ENCODE measurements at places on chromosomes 7 and 10. TPM values are rescaled to one million over a fixed set of nuclear protein-coding genes. Genes with fewer than 3 reads are reported as not detected.

TMEM213 gene
- not detected for total RNA-seq

VIPR2 gene
- 4.7 TPM for total RNA-seq

DGKI gene
- not detected for total RNA-seq

SLC26A5 gene
- not detected for total RNA-seq

PAPOLB gene
- 0.14 TPM for total RNA-seq

OPALIN gene
- not detected for total RNA-seq

PTPN20 gene
- 1.6 TPM for total RNA-seq

MEIG1 gene
- not detected for total RNA-seq

SCART1 gene
- 13.8 TPM for total RNA-seq

DNA sequence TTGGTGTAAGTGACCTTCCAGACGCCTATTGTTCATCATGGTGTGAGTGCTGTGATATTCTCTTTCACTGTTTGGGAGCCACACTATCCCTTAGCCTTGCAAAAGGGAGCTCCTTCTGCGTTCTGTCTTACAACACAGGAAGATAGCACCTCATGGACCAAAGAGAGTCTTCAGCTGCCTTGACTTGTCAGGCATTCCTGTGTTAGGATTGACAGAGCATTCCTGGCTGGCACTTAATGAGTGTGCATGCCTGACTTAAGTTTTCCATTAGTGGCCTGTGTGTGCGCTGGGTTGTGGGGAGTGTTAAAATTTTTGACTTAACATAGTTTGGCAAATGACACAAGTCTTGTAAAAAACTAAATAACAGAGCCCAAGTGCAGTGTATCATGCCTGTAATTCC, 21.9 kb upstream of the MSRB2 start:
- no peak for DNase-seq

DNA sequence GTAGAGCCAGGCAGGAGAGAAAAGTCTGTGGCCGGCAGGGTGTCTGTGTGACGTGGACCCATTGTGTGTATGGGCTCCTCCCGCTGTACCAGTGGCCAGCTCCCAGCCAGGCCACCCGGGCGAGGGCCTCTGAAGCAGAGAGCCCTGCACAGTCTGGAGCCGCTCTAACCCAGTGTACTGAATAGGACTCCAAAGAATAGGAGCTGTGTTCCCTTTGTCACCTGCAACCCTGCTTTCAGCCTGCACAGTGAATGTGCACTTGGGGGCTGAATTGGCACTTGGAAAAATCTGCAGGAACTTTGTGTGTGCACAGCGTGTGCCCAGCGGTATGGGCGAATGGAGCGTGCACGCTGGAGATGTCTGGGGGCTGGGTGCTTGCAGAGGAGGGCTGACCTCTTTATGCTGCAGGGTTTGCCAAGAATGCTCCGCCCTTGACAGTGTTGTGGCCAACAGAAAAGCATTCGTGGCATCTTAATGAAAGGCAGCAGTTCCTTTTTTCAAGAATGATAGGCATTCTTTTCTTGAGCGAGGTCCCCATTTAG, 216.2 kb downstream of the AUTS2 start:
- DNase-seq = no peak

DNA sequence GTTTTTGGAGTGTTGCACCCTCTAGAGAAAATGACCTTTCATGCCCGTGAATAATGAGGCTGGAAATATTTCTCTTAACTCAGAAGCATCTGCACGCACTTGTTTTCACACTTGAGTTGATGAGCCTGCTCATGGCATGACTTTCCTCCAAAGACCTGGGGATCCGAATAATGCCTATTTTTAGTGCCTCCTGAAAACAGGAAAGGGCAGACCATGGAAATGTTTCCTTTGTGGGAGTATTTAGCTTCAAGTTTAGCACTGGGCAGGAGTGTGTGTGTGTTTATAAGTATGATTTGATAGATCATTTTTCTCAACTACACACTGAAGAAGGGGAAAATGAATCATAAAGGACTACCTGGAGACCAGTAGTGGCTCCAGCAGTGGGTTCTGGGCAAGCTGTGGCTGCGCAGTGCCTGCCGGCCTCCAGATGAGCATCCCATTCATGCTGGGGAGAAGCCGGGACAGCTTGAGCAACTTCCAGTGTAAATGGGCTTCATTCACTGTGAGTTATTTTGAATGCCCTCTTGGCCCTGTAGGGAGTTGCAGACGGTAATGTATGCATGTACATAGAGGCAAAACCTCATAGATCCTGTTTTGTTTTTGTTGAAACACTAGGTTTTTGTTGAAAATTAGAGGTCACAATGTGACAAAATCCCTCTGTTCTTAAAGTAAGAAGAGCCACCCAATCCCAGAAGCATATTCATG, 117.8 kb upstream of the INSYN2A start:
- no peak for DNase-seq

GRCh38 chr7:128094686-128095085, 63.4 kb upstream of the LRRC4 start:
- no peak for DNase-seq

DNA sequence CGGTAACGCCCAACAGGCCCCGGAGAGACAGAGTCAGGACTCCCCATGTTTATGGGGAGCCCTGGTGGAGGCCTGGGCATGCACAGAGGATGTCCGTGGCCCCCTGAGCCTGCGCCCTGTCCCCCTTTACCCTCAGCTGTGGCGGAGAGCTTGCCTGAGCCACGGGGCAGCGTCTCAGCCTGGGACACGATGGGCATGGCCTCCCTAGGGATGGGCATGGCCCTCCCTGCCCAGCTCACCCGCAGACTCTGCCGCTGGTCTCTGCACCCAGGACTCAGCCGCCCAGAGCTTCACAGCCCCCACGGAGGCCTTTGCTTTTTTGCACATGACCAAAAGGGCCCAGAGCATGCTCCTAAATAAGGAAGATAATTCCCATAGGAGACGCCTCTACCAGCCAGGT, 394.2 kb downstream of the PTPRN2 start:
- no peak for DNase-seq

GRCh38 chr7:112753298-112753697, 36.9 kb downstream of the TMEM168 start:
- no peak for DNase-seq

- DNase-seq = no peak
Measured at GRCh38 chr7:127733986-127734385, 82.0 kb downstream of the SND1 start.

DNA sequence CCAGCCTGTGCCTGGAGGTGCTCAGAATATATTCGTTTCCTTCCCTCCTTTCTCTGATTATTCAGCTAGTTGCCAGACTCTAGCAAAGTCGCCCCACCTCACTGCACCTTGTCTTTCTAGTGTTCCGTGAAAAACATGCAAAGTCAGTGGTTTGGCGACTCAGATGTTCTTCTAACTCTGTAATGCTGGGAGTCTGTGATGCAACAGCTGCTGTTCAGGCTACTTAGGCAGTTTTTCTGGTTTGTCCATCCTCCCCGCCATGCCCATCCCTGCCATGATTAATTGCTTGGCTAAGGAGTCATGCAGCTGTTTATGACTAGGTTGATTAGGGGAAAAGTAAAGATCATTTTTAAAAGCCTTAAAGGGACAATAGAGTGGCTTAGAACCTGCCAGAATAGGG, 99.4 kb downstream of the MTPN start:
- no peak for DNase-seq

DNA sequence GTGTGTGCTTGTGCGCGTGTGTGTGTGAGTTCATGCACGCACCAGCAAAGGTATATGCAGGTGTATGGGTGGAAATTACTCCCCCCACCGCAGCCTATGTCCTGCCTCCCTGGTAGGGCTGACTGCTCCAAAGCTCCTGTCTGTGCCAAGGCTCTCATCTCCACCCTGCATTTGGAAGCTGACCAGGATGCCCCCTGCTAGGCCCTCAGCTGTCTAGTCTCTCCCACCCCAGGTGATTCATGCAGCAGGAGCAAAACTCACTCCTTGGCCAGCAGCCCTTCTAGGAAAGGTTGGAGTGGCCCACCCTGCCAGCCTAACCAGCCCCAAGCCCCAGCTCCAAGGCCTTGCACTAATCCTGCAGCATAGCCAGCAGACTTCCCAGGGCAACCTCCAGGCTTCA, 148.4 kb downstream of the GRID1 start:
- no peak for DNase-seq

DNA sequence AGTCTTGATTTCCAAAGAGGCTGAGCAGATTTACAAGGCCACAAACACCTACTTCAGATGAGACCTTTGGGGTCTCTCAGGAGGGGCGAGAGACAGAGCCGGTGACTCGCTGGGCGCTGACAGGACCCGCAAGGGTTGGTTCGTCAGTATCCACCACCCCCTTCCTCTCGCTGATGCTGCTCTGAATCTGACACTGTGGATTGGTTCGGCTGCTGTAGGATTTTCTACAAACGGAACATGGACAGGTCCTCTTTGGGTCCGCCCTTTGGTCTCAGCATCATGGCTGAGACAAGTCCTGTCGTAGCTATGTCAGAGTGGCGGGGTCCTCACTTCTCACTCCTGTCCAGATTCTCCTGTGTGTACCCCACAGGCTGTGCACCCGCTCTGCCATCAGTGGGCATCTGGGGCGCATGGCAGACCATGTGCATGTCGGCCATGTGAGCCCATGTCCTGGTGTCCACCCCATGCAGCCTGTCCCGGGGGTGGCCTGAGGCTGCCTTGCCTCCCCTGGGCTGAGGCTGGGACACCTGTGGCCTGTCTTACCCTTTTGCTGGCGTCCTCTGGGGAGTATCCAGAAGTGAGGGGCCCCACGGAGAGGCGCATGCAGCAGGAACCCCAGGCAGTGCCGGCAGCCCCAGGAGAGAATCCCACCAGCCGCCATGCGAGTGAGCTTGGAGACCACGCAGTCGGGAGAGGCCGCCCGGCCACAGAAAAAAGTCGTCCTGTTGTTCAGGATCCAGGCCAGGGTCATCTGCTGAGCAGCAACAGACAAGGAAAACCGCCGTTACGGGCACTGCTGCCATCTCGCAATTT, 21.6 kb upstream of the FAM20C start:
- no peak for DNase-seq

GRCh38 chr10:14004536-14004935, 326.2 kb downstream of the FRMD4A start:
- no peak for DNase-seq

DNA sequence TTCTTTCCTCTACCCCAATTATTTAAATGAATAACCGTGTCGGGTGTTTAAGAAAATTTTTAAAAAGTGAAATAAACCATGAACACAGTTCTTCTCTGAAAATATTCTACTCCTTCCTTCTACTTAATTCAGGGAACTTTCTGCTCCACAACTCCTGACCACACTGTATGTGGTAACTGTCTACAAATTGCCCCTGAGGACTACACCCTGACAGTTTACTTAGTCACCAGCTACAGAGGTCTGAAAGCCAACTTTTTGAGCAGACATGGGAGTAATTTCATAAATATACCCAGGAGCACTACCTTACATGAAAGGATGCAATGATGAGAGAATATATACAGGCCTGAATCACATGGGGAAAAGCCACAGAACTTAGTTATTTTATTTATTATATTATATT, 523.2 kb upstream of the SORCS1 start:
- DNase-seq = no peak

DNA sequence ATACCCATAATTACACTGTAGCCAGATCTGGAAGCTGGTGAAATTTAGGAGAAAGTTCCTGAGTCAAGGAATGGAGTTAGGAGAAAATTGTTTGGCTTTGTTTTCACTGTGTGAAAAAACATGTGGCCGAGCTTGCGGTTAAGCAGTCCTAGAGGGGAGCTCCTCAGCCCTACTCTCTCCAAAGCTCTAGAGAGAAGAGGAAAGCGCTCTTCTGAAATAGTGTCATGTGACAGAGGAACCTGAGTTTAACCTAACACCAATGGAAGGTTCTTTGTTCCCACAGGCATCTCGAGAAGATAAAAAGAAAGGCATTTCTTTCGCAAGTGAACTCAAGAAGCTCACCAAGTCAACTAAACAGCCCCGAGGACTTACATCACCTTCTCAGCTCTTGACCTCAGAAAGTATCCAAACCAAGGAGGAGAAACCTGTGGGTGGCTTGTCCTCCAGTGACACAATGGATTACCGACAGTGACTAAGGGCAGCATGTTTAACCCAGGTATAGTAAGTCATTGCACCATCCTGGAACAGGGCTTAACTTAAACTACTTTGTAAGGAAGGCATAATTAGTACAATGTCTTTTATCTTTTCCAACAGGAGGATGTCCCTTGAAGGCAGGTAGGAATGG, 38.0 kb downstream of the NOC3L start:
- no peak for DNase-seq

DNA sequence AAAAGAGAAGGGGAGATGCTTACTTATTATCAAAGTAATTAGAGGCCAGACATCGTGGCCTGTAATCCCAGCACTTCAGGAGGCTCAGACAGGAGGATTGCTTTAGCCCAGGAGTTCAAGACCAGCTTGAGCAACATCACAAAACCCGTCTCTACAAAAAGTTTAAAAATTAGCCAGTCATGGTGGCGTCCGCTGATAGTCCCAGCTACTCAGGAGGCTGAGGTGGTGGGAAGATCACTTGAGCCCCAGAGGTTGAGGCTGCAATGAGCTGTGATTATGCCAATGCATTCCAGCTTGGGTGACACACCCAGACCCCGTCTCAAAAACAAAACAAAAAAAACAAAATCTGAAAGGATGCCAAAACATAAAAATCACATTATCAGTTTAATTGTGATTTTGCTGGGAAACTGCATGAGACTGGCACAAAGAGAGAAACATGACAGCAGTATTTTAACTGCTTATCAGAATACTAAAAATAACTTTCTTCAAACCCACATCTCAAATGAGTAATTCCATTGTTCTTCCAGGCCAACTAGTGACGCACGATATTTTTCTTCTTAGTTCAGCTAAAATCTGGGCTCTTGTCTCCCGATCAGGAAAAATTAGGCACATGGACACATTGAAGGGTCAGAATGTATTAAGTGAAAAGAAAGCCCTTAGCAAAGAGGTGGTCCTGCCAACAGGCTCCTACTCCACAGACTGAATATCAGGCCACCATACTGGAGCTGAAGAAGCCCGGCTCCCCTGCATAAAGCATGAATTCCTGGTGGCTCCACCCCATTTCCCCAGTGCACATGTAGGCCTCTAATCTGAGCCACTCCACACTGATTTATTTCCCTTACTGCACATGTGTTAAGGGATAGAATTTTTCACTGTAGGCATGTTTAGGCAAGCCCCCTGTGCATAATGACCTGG, 9.6 kb upstream of the CCM2 start:
- no peak for DNase-seq

- no peak for DNase-seq
Measured at GRCh38 chr7:23207021-23207420, 25.2 kb downstream of the NUP42 start.

DNA sequence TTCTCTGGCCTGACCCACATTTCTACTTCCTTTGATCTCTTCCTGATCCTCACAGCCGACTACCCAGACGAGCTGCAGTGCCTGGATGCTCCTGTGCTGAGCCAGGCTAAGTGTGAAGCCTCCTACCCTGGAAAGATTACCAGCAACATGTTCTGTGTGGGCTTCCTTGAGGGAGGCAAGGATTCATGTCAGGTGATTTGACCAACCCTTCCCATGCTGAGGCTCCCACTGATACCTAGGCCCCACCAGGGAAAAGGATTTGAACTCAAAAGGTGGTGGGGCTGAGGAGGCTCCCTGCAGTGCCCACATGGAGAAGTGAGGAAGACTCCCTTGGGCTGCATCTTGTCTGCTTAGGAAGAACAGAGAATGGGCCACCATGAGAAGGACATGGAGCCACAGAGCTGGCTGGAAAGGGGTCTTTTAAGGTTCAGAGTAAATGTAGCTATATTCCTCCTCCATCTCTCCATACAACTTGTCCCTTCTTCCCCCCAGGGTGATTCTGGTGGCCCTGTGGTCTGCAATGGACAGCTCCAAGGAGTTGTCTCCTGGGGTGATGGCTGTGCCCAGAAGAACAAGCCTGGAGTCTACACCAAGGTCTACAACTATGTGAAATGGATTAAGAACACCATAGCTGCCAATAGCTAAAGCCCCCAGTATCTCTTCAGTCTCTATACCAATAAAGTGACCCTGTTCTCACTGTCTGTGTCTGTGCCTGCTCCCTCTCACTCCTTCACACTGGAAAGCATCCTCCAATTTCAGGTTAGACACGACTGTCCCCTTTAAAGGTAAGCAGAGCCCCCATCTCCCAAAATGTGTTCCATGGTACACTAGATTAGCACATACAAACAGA, 3.3 kb downstream of the PRSS1 start:
- DNase-seq = no peak

All from natural killer cell (primary cell).